ENCODE measurements at places on chromosomes 6 and 20.
A peak's percentile ranks its signal among the peaks of the same experiment; 100 is the strongest.

GRCh38 chr6:148455225-148455624 lies 112.6 kb downstream of the SASH1 start:
- no peak for DNase-seq

DNA sequence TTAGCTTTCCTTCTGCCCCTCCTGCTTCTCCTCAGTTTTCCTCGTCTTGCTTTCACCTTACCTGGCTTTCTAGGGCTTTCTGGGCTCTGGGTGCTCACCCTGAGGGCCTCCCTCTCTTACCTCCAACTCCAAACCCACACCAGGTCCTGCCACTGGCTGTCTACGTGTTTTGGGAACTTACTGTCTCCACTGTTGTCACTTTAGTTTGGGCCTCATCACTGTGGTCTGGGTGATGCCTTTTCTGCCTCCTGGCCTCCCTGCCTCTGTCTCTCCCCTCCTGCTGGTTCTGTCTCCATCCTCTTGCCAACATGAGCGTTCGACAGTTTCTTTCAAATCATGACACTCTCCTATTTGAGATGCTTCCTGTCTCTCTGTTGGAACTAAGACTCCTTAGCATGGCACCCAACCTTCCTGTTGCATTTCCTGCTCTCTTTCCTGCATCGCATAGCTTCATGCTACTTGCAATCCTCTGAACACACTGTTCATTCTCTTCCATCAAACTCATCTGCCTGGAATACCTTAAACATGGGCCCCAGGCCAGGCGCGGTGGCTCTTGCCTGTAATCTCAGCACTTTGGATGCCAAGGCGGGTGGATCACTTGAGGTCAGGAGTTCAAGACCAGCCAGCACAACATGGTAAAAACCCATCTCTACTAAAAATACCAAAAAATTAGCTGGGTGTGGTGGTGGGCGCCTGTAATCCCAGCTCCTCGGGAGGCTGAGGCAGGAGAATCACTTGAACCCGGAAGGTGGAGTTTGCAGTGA lies 5.5 kb downstream of the CD40 start:
- no peak for DNase-seq

GRCh38 chr6:25682324-25682723 lies 30.3 kb downstream of the SCGN start:
- no peak for DNase-seq

- no peak for DNase-seq
Measured at GRCh38 chr20:20608641-20609040, 103.8 kb downstream of the RALGAPA2 start.

- no peak for DNase-seq
Measured at GRCh38 chr6:31791324-31792089, 4.0 kb downstream of the VARS1 start.

GRCh38 chr20:37389241-37389747 lies 43.4 kb downstream of the SRC start:
- no peak for DNase-seq

- peak; percentile 14 for DNase-seq
Measured at GRCh38 chr6:134111062-134111677, 58.7 kb upstream of the SLC2A12 start.

GRCh38 chr6:138647006-138647405 lies 126.6 kb upstream of the CCDC28A start:
- peak; percentile 38 for DNase-seq

- no peak for DNase-seq
Measured at GRCh38 chr6:149885888-149886287, 12.0 kb downstream of the RAET1E start.

- DNase-seq = no peak
Measured at GRCh38 chr6:53899512-53899911, 104.7 kb downstream of the LRRC1 start.

GRCh38 chr6:157258878-157259277 lies 64.4 kb downstream of the TMEM242 start:
- no peak for DNase-seq

DNA sequence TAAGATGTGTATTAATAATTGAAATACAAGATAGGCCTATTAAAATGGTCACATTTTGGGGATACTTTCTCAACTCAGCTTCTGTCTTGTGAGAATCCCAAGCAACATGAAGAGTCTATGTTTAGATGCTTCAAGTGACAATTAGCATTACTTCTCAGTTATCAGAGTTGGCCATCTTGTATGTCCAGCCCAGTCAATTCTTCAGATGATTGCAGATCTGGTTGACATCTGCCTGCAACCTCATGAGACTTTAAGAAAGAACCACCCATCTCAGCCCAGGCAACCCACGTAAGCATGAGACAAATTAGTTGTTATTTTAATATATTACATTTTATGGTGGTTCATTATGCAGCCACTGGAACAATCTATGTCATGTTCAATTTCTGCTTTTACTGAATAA lies 256.5 kb downstream of the TENT5A start:
- DNase-seq = no peak

GRCh38 chr20:63693733-63694583 lies 2.5 kb upstream of the TNFRSF6B start:
- DNase-seq = no peak

- no peak for DNase-seq
Measured at GRCh38 chr6:16653226-16653625, 108.0 kb downstream of the ATXN1 start.

DNA sequence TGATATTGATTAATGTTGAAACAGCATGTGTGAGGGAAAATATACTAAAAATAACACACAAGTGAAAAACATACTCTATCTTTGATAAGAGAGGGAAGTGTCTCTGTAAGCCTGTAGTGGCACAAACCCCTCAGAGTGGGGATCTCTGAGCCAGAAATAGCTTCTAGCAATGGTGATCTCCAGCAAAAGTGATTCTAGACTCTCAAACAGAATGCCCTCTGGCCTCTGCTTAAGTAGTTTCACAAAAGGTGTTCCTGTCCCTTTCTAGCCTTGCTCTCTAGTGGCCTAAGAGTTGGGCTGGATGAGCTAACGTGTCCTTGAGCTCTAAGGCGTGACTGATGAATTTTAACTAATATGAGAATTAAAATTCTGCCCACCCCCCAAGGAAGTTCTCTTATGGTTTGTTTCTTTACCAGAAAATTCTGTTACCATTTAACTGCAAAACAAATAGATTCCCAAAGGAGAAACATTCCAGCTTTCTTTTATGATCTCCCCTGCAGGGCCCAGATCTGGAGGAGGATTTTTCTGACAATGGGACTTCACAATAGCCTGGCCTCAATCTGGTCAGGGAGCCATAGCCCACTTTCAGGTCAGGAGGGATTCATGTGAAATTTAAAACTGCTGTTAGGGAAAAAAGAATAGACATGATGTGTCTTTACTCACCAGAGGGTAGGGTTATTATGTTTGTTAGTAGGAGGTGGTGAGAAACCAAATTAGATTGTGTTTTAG lies 182.5 kb upstream of the LAMP5 start:
- DNase-seq = no peak

GRCh38 chr20:3876676-3877075 lies 12.5 kb upstream of the PANK2 start:
- DNase-seq = no peak

- no peak for DNase-seq
Measured at GRCh38 chr6:71114986-71115385, 158.1 kb upstream of the B3GAT2 start.

DNA sequence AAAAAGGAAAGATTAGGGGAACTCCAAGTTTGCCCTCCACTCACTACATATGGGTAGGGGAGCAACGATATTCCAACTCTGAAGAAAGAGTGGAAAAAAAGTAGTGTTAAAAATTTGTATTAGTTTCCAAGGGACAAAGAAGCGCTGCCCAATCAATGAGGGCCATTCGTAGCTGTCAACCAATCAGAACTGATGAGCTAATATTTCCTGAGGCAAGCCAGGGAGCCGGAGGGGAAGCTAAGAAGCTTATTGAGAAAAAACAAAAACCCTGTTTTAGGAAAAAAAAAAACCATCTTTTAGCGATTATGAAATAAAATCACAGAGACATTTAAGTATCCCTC lies 59.5 kb downstream of the TRIM38 start:
- DNase-seq = no peak

GRCh38 chr20:62480318-62480717 lies 4.5 kb upstream of the GATA5 start:
- DNase-seq = no peak

DNA sequence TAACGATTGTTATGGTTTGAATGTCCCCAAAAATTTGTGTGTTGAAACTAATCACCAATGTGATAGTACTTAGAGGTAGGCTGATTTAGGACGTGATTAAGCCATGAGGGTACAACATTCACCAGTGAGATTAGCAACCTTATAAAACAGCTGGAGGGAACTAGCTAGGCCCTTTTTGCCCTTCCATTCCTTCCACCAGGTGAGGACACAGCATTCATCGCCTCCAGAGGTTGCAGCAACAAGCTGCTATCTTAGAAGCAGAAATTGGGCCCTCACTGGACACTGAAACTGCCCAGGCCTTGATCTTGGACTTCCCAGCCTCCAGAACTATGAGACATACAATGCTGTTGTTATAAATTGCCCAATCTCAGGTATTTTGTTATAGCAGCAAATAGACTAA lies 340.7 kb upstream of the JARID2 start:
- no peak for DNase-seq

DNA sequence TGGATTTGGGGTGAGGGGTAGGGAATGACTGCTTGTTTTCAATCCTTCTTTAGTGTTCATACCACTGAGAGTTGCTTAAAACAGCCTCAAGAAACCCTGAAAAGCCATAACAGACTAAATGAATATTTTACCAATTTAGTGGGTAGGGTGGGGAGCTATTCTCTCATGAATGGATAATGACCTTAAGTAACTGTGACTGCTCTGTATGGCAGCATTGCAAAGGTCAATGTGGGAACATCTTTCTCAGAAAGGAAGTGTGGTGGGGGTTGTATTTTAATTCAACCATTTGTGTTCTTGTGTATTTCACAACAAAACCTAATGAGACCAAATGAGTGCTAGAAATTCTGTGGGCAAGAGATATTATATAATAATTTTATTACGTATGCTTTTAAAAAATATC lies 55.7 kb downstream of the PHACTR2 start:
- DNase-seq = no peak

GRCh38 chr6:25180630-25181349 lies 98.4 kb upstream of the CARMIL1 start:
- DNase-seq = no peak

GRCh38 chr6:68086199-68086598 lies 548.9 kb upstream of the ADGRB3 start:
- no peak for DNase-seq

- DNase-seq = no peak
Measured at GRCh38 chr6:146664871-146665360, 66.1 kb downstream of the ADGB start.

DNA sequence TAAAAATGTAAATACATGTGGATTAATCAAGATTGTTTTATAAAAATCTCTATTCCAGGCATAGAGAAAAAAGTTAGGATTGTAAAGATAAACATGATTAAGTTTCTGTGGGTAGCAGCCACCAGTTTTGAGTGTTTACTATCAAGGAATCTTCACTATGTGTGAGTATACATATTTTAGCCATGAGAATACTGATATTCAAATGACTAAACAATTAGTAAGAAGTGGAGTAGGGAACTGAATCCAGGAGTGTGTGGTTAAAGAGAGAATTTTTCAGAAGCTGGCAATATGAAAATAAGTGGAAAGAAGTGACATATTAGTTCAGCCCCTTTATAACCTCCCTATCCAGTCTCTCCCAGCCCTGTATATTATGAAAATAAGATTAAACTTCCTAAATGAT lies 10.3 kb downstream of the ELOVL2 start:
- DNase-seq = peak; percentile 15

- no peak for DNase-seq
Measured at GRCh38 chr6:100466410-100467128, 1.8 kb upstream of the SIM1 start.

DNA sequence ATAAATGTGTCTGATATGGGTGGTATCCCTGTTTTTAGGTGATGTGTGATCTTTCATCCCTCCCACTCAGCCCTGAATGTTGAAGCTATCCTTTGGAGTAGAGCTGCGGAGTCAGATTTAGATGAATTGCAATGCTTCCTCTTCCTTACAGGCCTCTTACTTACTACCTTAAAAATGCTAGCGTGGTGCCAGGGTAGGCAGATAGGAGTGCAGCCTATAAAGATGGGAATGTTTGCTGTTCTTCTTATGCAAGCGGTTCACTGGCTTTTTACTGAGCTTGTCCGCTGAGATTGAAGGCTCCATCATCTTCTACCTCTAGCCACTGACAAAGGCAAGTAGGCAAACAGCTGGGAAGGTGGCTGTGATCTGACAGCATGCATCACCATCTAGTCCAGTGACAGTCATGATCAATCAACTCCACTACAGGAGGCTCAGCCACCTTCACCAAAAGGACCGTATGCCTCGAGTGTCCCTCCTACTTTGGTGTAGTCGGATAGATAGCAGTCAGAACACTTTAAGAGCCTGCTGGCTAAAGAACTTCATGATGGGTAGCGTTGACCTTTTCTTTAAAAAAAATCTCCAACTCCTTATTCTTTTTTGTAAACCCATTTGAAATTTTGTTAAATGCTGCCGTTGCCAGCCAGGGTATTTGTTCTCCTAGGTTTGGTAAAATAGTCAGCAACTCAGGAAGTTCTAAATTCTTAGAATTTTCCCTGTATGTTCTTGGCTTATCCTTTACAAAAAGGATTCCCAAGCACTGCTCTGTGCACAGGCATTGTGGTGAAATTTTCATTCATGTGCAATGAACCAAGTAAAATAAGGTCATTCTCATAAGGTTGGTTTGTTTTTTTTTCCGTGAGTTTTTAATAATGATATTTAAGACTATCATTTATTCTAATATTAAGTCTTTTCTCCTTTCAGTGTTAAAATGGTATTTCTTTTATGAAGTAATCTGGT lies 169.6 kb downstream of the MTHFD1L start:
- no peak for DNase-seq

DNA sequence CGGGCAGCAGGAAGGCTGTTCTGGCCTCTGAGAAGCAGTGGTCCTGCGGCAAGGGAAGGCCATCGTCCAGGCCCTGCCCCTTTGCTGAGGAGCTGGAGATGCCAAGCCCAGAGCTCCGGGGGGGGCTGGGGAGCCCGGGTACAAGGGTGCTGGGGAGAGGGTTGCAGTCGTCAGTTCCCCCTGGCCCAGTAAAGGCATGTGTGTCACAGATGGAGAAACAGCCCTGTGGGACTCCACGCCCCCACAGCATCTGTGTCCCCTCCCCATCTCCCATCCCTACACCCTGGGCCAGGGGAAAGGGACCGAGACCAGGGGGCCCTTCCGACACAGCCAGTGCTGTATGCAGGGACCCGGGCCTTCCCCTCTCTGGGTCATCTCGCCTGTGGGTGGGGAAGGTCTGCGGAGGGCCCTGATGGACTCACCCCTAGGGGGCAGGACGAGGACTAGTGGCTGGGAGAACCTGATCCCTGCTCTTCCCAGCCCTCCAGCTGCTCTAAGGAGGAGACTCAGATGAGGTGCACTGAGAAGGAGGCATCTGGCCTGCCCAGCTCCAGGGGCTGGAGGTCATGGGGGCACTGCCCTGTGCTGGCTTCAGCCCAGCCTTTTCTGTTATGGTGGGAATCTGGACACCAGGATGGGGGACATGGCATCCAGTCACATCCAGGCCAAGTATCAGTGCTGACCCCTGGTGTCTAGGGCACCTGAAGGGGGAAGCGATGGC lies 609 bp downstream of the MYL9 start:
- DNase-seq = no peak
